ENCODE measurements at places on chromosomes 6 and 20.
A peak's percentile ranks its signal among the peaks of the same experiment; 100 is the strongest.

- DNase-seq, result peak; percentile 65
Observed at GRCh38 chr6:161233986-161234661, 39.7 kb downstream of the AGPAT4 start.

GRCh38 chr6:150142670-150143515, at the start of gene PPP1R14C:
Gene PPP1R14C, plus strand, starts transcription at chr6:150143044. Its CDS starts 149 bp downstream, at chr6:150143193.
- no peak for DNase-seq

- DNase-seq, result no peak
Observed at GRCh38 chr6:84854811-84855400, 90.5 kb upstream of the TBX18 start.

GRCh38 chr6:157768863-157769551, 54.0 kb upstream of the SNX9 start:
- DNase-seq, result no peak

DNA sequence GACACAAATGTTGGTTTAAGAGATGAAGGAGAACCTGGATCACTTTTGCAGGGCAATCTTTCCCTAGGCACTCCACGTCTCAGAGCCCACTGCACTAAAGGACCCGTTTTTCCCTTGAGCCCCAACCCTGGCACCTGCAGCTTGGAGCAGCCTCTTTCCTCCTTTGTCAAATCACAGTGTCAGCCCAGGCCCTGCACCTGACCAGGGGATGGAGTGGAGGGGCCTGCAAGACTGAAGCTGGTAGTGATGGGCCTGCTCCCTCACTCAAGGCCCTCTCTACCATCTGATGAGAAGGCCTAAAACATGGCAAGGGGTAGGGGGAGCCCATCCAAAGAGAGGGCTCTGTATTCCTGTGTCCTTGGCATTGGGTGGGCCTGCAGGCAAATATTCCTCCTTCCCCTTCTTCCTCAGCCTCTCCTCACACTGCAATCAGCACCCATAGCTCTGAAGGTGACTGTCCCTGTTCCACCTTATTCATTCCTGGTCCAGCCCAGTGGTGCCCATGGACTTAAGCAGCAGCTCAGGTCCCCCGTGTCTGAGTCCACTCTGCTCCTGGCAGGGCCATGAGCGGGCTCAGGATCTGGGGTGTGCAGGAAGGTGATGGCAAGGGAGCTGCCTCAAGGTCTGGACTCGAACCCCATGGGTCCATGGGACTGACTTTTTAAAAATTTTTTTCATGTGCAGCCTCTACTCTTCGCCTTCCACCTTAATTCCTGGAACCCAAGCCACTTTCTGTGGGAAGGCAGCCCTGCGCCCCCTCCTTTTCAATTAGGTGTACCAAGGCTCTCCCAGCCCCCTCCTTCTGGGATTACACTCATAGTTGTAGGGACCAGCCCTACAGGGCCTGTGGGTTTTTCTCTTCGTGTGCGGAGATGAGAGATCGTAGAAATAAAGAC, 6.7 kb downstream of the RAET1G start:
- DNase-seq, result no peak
